Kidney (tissue), 22 donors: ENCODE measurements at places on chromosomes 5 and 9. TPM values are rescaled to one million over a fixed set of nuclear protein-coding genes. Genes with fewer than 3 reads are reported as not detected.

- no peak for DNase-seq
Measured at GRCh38 chr5:946720-947625, 54.3 kb downstream of the TRIP13 start.

The NMUR2 gene
- polyA plus RNA-seq: 0.30 TPM

The TAF11L10 gene
- not detected for polyA plus RNA-seq

DNA sequence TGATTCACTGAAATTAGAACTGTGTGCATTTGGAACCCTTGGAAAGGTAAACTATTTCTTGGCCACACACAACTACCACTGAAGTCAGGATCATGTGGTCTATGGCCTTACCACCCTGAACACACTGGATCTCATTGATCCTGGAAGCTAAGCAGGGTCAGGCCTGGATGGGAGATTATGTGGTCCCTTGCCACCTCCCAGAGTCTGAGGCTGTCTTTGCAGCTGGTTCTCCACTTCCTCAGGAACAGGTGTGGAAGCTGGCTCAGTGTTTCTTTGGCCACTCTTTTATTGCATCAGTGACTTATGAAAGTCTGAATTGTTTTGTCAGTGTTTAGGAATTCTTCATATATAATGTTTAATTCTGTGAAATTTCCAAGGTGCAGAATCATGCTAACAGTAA lies 89.2 kb downstream of the TEK start:
- no peak for DNase-seq

- no peak for DNase-seq
Measured at GRCh38 chr5:170312666-170313065, 15.1 kb upstream of the LCP2 start.

- DNase-seq: no peak
Measured at GRCh38 chr5:111968459-111968858, 211.5 kb upstream of the NREP start.

The NFIB gene
- 15.6 TPM for polyA plus RNA-seq

The TRPM3 gene
- polyA plus RNA-seq: 8.8 TPM

The SLC46A2 gene
- polyA plus RNA-seq: not detected

The GNA14 gene
- polyA plus RNA-seq: 6.5 TPM

The LRRC26 gene
- not detected for polyA plus RNA-seq

GRCh38 chr5:170139786-170140335 lies 34.2 kb downstream of the FOXI1 start:
- no peak for DNase-seq

- peak; percentile 53 for DNase-seq
Measured at GRCh38 chr9:130984521-130984920, 24.5 kb upstream of the LAMC3 start.

DNA sequence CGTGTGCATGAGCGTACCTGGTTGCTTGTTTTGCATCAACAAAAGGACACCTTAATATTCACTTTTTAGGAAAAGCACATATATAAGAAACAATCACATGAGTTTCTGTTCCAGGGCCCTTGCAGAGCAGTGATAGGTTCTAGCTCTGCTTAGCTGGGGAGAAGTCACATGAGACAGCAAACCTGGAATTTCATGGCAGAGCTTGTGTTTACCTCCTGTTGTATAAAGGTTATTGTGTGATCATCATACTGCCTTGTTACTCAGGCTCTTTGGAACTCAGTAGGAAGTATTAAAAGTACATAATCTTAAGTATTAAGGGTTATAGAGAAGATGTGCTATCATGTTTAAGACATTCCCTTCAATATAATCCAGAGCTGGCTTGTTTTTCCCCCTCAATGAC lies 18.0 kb upstream of the VLDLR start:
- no peak for DNase-seq

GRCh38 chr5:132063090-132063911 lies 2.8 kb downstream of the IL3 start:
- DNase-seq: peak; percentile 44

The PCDHB6 gene
- polyA plus RNA-seq: 0.32 TPM

GRCh38 chr5:131417240-131417869 lies 153.5 kb downstream of the CDC42SE2 start:
- DNase-seq: peak; percentile 79

DNA sequence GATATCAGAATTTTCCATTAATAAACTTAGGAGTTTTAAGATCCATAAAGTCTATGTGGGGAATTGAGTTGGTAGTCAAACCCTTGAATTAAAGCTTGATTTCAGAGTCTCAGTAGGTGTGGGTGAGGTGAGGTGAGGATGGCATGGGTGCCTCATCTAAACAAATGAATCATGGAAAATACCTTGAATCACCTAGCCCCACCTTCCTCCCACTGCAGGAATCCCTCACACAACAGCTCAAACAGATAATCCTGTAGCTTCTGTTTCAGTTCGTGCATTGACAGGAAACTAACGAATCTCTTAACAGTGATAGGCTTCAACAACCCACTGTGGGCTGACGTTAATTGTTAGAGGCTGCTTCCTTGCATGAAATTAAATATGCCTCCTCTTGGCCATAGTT lies 185.0 kb downstream of the SREK1 start:
- no peak for DNase-seq

DNA sequence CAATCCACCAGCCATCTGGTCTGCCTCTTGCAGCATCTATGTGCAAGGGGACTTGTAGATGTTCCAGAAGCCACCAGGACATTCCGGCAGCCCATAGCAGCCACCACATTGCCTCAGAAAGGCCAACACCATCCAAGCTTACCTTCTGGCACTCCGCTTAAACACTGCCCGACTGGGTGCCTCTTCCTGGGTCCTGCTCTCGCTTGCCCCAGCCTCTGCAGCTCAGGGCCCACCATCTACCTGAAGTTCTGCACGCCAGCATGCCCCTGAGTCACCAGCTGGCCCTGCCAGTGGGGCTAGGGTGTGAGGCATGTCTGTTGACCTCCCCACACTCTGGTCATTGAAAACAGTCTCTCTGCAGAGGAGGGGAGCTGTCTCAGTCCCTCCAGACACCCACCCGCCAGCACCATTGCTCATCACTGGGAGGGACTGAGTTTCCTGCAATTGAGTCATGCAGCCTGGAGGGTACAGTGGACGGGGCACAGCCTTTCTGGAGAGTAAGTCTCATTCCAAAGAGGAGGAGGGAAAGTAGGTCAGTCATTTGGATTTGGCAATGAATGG lies 16.9 kb upstream of the COL5A1 start:
- DNase-seq: peak; percentile 18

DNA sequence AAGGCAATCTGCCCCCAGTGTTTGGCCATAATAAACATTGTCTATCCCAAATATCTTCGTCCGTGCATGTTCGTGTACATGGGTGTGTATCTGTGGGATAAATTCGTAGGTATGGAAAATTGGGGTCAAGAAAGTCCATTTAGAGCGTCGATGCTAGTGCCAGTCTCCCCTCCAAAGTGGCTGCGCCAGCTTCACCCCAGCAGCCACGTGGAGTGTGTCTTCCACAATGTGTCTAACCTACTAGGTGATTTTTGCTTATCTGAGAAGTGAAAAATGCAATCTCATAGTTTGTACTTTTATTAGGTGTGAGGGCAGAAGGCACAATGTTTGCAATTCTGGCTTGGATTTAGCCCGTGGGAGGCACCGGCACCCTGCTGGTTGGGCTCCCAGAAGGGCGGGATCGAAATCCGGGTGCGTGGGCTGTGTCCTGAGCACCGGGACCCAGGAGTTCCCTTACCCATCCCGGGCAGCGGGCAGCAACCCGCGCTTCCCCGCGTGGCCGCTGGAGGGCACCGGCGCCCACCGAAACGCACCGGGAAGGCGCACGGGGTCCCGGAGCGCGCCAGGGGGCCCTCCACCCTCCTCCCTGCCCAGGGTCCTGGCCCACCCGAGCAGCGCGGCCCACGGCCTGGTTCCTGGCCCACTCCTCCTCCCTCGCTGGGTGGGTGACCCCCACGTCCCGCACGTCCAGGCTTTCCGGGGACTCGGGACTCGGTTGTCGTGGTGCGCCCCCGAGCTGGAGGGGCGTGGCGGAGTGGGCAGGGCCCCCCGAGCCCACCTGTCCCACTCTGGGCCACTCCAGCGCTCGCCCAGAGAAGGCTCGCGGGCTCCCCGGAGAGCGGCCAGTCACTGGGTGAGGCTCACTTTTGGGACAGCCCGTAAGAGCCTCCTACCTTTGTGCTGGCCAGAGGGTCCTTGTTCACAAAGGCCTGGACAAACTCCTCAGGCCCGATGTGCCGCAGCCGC lies 55.4 kb upstream of the RNF130 start:
- DNase-seq: no peak

GRCh38 chr5:111227801-111228200 lies 3.6 kb downstream of the CAMK4 start:
- DNase-seq: peak; percentile 2

The CCL27 gene
- not detected for polyA plus RNA-seq

DNA sequence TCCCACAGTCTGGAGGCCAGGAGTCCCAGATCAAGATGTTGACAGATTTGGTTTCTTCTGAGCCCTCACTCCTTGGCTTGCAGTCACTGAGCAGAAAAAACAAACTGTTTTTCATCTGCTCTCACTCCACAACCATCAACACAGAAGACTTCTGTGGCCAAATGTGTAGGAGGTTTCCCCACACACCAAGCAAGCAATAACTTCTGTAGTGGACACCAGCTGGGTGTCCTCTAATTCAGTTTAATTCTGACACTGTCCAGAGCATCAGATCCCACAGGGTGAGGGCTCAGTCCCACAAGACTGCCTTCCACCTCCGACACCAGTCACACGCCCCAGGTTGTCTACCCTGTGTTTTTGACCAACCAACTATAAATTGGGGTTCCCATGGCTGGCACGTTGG lies 209.9 kb downstream of the AOPEP start:
- DNase-seq: peak; percentile 40

GRCh38 chr5:136730426-136730825 lies 365.1 kb upstream of the TRPC7 start:
- no peak for DNase-seq
